ENCODE measurements at places on chromosomes 12 and 14.

DNA sequence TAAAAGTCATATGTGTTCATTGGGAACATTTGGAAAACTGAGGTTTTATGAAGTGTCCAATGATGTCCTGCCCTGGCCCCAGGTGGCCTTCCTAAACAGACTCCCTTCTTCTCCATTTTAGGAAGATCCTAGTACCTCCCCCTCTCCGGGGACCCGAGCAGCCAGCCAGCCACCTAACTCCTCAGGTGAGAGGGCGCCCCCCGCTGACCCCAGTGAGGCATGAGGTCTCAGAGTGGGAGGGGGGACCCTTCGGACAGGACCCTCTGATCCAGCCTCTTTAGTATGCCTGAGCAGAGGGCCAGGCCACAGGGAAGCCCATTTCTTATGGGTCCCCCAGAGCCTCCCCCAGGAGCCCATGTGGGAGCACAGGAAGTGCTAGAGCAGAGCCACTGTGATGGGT lies 23.7 kb downstream of the DEGS2 start:
- DNase-seq: no peak

- no peak for DNase-seq
These were observed 17.7 kb downstream of the OR6S1 start for GRCh38 chr14:20623798-20624197.

DNA sequence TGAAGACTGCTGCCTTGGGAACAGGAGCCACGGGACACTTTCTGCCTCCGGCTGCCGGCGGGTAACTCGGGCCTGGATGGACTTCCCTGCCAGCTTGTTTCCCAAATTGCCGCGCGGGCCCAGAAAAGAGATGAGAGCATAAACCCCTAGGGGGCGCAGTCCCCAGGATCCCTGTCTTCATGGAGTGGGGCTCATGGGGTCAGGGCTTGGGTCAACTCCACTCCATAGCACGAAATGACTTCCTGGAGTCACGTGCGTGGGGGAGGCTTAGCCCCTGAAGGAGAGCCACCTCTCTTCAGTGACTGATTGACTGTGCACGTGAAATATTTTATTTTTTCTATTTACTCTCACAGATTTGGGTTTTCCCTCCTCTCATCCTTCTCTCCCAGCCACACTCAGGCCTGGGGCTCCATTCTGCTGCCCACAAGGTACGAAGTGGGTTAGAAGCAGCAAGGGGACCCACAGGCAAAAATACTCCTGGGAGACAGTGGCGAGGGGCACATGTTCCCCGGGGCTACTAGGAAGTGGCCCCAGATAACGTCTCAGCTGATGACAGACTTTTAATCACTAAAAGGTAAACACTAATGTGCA lies 10.0 kb downstream of the PGF start:
- DNase-seq: peak; percentile 79

- DNase-seq: no peak
These were observed 3.2 kb upstream of the PYGL start for GRCh38 chr14:50947446-50947845.

GRCh38 chr14:104941508-104942365 lies 17.1 kb downstream of the PLD4 start:
- DNase-seq: no peak

DNA sequence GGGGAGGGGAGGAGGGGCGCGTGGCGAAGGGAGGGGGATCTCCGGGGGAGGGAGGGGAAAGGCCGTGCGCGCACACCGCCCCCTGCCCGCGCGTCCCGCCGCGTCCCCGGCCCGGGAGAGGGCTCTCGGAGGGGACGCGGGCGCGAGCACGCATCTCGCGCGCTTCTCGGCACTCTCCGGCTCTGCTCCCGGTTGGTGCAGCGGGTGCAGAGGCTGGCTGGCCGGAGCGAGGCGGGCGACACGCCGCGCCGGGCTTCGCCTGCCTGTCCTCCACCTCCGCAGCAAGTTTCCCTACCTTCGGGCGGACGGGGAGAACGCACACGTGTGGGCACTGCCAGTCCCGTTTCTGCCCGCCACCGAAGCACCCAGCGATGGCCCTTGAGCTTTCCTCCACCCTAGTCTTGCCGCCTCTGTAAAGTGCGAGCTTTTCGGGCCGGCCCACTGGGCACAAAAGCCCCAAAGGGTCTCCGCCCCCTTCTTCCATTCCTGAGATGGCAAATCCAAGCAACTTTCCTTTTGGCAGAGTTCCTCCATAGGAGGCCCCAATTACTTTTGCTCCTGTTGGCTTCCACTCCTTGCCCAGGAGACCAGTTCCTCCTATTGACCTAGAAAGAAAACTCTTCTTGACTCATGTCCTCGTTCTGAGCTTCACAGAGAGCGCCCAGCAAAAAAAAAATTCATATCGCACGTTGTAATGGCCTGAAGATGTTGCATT lies 363 bp upstream of the CSAD start:
- peak; percentile 94 for DNase-seq

DNA sequence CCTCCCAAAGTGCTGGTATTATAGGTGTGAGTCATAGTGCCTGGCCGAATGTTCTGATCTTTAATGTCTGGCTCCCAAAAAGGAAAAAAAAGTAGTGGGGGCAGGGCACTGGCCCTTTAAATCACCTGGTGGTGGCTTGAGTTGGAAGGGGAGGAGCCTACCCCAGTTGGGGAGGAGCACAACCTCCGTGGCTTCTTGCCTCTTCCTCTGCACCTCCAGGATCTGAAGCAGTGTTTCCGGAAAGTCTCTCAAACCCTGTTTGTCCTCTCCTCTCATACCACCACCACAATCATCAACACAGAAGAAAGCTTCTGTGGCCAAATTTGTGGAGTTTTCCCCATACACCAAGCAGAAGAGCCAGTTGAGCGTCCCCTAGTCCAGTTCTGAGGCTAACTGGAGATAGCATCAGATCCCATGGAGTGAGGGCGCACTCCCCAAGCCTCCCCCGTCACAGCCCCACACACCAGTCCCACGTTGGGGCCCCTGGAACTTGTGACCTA lies 24.3 kb upstream of the RCOR1 start:
- DNase-seq: no peak

DNA sequence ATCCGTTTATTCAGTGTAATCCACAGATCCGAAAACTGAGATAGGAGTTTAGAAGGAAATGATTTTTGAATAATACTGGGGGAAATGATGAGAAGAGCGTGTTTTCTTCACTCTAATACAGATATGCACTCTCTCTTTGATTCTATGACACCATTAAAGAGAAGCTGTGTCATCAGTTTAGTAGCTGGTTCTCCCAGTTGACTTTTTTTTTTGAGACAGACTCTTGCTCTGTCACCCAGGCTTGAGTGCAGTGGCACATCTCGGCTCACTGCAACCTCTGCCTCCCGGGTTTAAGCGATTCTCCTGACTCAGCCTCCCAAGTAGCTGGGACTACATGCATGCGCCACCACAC lies 48.4 kb upstream of the EML1 start:
- no peak for DNase-seq

DNA sequence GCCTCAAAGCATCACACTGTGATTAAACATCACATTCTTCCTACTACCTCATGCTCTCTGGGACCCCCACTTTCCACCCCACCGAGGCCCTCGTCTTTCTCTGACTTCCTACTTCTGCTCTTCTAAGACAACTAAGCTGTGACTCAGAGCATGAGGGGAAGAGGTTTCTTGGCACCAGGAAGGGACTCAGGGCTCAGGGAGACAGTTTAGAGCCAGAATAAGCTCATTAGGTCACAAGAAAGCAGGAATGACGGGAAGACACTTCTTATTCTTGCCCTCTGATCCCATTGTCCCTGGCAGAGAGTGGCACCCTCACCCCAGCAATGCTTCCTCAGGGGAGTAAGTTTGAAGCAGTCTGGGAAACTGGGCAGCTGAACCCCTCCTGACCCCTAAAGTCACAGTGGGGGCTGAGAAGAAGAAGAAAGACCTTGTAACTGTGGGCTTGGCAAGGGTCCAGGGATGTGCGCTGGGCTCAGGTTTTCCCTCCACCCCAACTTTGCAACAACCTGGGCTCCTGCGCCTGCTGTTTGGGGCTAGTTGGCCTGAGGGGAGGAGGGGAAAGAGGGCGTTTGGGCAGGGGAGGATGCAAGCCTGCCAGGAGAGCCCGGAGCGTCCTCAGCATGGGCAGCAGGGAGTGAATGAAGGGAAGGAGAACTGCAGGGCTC lies 64.6 kb upstream of the ACTN1 start:
- no peak for DNase-seq

GRCh38 chr14:33493266-33493665 lies 457.6 kb downstream of the EGLN3 start:
- no peak for DNase-seq

GRCh38 chr12:65665817-65666216 lies 158.5 kb upstream of the HMGA2 start:
- DNase-seq: no peak

- DNase-seq: no peak
These were observed 144.2 kb downstream of the PAWR start for GRCh38 chr12:79546466-79547043.

- DNase-seq: no peak
These were observed 742.7 kb upstream of the FOXG1 start for GRCh38 chr14:28023853-28024252.

- no peak for DNase-seq
These were observed 28.1 kb upstream of the CD163L1 start for GRCh38 chr12:7472060-7472459.

DNA sequence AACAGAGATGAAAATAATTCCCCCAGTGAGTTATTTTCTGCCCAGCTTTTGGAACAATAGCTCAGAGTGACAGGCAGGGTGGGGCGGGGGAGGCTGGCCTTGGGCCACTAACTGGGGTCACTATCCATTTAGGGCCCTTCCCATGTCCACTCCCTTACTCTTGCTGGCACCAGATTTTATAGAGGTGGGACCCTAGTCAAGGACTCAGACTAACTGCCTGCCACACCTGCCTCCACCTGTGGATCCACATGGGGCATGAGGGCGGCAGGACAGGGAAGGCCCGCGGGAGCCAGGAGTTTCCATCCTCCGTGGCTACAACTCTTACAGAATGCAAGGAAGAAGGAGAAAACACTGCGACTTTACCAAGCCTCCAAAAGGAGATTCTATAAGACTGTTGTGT lies 10.1 kb downstream of the VDR start:
- DNase-seq: no peak

GRCh38 chr12:12376646-12377448 lies 20.0 kb downstream of the BORCS5 start:
- peak; percentile 82 for DNase-seq

DNA sequence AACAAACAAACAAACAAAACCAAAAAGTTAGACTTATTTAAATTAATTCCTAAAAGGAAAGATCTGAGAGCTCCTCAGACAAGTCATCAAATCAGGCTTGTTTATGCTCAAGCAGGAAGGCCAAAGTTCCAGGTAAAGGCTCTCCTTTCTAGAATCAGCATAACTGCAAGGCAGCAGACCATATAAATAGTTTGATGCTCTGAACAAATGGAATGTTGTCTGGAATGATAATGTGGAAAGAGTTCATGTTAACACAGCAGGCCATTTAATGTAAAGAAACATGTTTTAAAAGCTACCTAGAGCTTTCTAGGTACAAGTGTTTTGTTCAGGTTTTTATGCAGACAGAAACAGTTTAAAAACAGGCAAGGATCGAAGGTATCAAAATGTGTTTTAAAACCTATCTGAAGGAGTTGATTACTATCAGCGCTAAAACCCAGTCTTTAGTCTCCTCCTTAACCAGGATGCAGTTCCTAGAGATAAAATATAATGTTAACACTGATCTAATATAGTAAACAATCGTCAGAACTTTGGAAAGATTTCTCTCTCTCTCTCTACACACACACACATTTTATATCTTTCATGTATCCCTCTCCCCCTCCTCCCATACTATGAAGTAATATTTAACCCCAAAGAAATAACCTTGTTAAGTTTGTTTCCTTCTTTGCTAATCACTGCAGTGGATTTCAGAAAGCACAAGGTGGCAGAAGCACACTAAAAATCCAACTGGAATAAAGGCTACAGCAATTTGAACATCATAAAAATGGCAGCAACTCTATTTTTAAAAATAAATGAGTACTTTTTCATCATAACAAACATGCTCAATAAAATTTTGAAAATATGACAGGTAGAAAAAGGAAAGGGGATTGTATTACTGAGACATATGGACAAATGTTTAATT lies 135.5 kb downstream of the PAWR start:
- DNase-seq: no peak

GRCh38 chr12:42585154-42585840 lies 4.2 kb downstream of the PRICKLE1 start:
- no peak for DNase-seq

DNA sequence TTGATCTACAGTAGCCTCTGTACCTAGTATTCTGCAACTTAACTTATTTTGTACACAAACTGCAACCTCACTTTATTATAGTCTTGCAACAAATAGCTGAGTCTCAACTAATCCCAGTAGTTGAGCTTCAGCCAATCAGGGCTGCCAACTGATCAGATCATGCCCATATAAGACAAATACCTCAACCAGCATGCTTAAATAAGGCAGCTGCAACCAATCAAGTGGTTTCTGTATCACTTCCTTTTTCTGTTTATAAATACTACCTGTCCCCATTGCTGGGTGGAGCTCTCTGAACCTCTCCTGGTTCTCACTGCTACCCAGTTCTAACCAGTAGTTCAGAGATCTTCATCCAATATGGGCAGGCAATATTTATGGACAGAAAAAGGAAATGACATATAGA lies 248.5 kb upstream of the FBXO33 start:
- no peak for DNase-seq

GRCh38 chr14:20386276-20386855 lies 26.9 kb downstream of the TEP1 start:
- no peak for DNase-seq

- no peak for DNase-seq
These were observed 808.7 kb downstream of the NRXN3 start for GRCh38 chr14:78978896-78979295.

DNA sequence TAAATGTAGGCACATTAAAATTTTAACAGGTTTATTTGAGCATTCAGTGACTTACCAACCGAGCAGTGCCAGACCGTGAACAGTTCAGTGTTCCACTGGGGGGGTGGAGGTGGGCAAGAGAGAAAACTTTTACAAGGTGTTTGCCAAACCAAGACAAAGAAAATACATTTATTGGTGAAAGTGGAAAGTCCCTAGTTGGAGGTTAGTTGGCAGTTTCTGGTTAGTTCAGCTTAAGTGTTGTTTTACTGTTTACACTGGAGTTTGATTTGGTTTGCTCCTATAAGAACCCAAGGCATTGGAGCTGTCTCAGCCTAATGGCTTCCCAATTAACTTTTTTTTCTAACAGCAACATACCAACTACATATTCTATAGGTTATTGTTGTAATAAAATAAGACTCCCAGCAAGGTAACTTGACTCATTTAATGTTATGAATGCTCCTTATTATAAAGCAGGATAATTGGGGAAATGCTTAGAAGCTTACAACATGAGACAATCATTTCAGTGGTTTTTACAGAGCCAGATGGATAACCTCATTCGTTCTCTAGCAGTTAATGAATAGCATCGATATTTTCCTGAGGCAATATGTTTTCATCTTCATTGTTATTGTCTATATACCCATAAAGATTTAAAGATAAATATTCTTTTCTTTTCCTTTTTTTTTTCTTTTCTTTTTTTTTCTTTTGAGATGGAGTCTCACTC lies 115.8 kb downstream of the ETNK1 start:
- no peak for DNase-seq

DNA sequence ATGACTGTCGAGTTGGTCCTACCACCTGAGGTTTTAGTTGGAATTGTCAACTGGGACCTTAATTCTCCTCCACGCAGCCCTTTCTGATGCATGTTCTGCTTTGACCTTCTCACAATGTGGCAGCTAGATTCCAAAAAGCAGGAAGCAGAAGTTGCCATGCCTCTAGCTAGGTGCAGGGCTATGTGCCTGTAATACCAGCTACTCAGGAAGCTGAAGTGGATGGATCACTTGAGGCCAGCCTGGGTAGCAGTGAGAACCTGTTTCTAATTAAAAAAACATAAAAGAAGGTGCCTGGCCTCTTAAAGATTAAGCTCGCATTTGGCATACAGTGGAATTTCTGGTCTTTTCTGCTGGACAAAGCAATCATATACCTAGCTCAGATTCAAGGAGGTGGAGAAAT lies 77.1 kb downstream of the FGD4 start:
- no peak for DNase-seq

All from neural progenitor cell (in vitro differentiated cells).